ENCODE measurements at places on chromosomes 5 and 9. TPM values are rescaled to one million over a fixed set of nuclear protein-coding genes. Genes with fewer than 3 reads are reported as not detected.

Gene SLC34A1
- not detected for total RNA-seq

Gene CLIC3
- 4.8 TPM for total RNA-seq

Gene TRIP13
- 26.2 TPM for total RNA-seq

Gene FUT7
- not detected for total RNA-seq

Gene SPINK14
- not detected for total RNA-seq

Gene IL17B
- not detected for total RNA-seq

Gene SUSD3
- not detected for total RNA-seq

Gene PCDHGC4
- total RNA-seq: 3.2 TPM

Gene FRMPD1
- total RNA-seq: not detected

Gene TMEM174
- not detected for total RNA-seq

Gene STK32A
- total RNA-seq: 3.4 TPM

Gene SLC1A1
- 38.7 TPM for total RNA-seq

Gene CATSPER3
- total RNA-seq: 0.25 TPM

Gene ADAMTSL1
- 115 TPM for total RNA-seq

Gene CD74
- total RNA-seq: 1.6 TPM

Gene ARSI
- total RNA-seq: 0.19 TPM

Gene KCNIP1
- not detected for total RNA-seq

Gene NUDT12
- 14.1 TPM for total RNA-seq

Gene ADAMTS6
- 23.5 TPM for total RNA-seq

Gene F12
- 0.25 TPM for total RNA-seq

Gene PHF19
- 38.3 TPM for total RNA-seq

Gene MYMK
- total RNA-seq: not detected

Gene TMOD1
- 0.79 TPM for total RNA-seq

Gene TSLP
- 18.9 TPM for total RNA-seq

Gene GLDC
- total RNA-seq: 3.3 TPM

Gene NKD2
- 3.7 TPM for total RNA-seq

Gene WDR38
- not detected for total RNA-seq

Gene ORM1
- total RNA-seq: not detected

Gene SLC27A6
- 0.06 TPM for total RNA-seq

Gene TAF11L10
- total RNA-seq: not detected

Gene PDLIM7
- total RNA-seq: 55.5 TPM

Gene SLC45A2
- total RNA-seq: 0.19 TPM

Gene GABRA6
- not detected for total RNA-seq

Gene IFNA21
- not detected for total RNA-seq

Gene RFESD
- 2.2 TPM for total RNA-seq

Gene CAAP1
- total RNA-seq: 24.1 TPM

Gene SH3GL2
- total RNA-seq: not detected

Gene NRARP
- 0.25 TPM for total RNA-seq

Gene SOHLH1
- total RNA-seq: not detected

Gene FAM221B
- not detected for total RNA-seq

Gene PCDHGA6
- 5.3 TPM for total RNA-seq

Gene AGXT2
- not detected for total RNA-seq

Gene EIF4E1B
- not detected for total RNA-seq

Gene DOLPP1
- total RNA-seq: 8.6 TPM

Gene CDH12
- not detected for total RNA-seq

Gene ASS1
- total RNA-seq: 149 TPM

Gene ARHGEF37
- 0.99 TPM for total RNA-seq

Gene EQTN
- total RNA-seq: not detected

Gene TAF11L3
- total RNA-seq: not detected

Gene IER5L
- 93.7 TPM for total RNA-seq

All from aortic smooth muscle cell (primary cell).